Neural crest cell (in vitro differentiated cells): ENCODE measurements at places on chromosomes 1 and 21.

- H3K27ac ChIP-seq = no peak overlapping the region
- peaks cover 25% of the 10 kb centered on the region for H3K4me1 ChIP-seq
- H3K36me3 ChIP-seq = no peaks in the 10 kb centered on the region
- peak overlapping the region; percentile 95 for H3K4me3 ChIP-seq
- peaks cover 4% of the 10 kb centered on the region for H3K27me3 ChIP-seq
Observed at GRCh38 chr1:41240781-41241353, 1.2 kb downstream of the SCMH1 start.

DNA sequence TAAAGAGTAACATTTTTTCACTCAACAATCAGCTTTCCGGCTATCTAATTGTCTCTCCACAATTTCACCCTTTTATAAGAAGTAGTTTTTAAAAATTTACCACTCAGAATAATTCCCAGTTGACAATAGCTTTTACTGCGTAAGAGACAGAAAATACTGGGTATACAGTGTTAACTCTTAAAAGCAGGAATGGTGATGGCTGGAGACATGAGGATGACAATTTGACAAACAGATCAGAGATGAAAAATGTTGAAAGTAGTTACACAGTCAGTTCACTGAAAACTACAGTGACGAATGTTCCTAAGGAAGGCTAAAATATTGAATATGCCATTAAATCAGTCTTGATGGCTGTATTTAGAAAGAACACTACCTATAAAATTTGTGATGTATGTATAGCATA lies 1146.8 kb upstream of the B3GALT2 start:
- H3K27me3 ChIP-seq = no peaks in the 10 kb centered on the region
- H3K27ac ChIP-seq = no peak overlapping the region
- no peak overlapping the region for H3K4me3 ChIP-seq
- no peaks in the 10 kb centered on the region for H3K36me3 ChIP-seq
- no peak for DNase-seq

DNA sequence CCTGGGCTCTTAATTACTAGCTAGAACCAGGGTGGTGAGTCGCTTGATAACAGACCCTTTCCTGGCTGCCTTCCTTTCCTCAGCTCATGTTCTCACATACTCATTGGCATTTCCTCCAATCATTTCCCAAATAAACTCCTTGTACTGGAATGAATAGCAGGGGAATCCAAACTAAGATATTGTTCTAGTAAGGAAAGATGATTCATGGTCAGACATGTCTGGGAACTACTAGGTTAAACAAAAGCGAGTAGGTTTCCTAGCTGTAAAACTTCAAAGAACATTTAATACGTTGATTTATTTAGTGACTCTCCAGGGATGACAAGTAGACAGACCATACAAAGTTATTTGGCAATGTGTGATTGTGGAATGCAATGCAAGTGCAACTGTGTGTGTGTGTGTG lies 121.2 kb upstream of the KCNJ6 start:
- no peaks in the 10 kb centered on the region for H3K4me1 ChIP-seq
- no peak overlapping the region for H3K4me3 ChIP-seq
- no peak for DNase-seq
- H3K36me3 ChIP-seq = no peaks in the 10 kb centered on the region

GRCh38 chr1:27154469-27154990 lies 395 bp downstream of the SLC9A1 start:
- no peak for DNase-seq
- peak overlapping the region; percentile 8 for H3K27ac ChIP-seq
- no peaks in the 10 kb centered on the region for H3K36me3 ChIP-seq
- peaks cover 44% of the 10 kb centered on the region for H3K4me1 ChIP-seq
